ENCODE measurements at places on chromosomes 2 and 18. TPM values are rescaled to one million over a fixed set of nuclear protein-coding genes. Genes with fewer than 3 reads are reported as not detected.

DNA sequence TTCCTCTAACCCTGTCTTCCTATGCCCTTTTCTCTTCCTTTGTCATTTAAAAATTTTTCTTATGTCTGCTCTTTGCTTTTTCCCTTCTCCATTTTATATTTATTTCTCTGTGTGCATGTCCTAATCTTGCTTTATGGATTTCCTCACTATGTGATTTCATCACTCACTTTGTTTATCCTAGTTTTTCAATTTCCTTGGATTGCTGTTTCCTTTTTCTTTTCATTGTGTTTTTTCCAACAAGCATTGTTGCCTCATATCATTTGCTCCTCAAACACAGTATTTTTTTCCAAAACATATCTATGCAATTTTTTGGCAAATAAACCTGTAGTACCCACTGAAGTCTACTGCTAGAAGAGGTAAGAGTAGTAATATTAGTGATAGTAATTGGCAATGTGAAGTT lies 67.4 kb upstream of the PNPT1 start:
- DNase-seq, result no peak

GRCh38 chr2:12257476-12257875 lies 459.3 kb upstream of the TRIB2 start:
- DNase-seq, result no peak

GRCh38 chr2:34045101-34045655 lies 446.1 kb upstream of the FAM98A start:
- DNase-seq, result no peak

GRCh38 chr2:144999936-145000335 lies 480.0 kb upstream of the ZEB2 start:
- no peak for DNase-seq

Gene ALLC
- not detected for total RNA-seq

Data from Caki2 (cell line).